ENCODE measurements at places on chromosomes 2 and 18. TPM values are rescaled to one million over a fixed set of nuclear protein-coding genes. Genes with fewer than 3 reads are reported as not detected.

Gene GKN2
- total RNA-seq: not detected

Gene NYAP2
- total RNA-seq: not detected

DNA sequence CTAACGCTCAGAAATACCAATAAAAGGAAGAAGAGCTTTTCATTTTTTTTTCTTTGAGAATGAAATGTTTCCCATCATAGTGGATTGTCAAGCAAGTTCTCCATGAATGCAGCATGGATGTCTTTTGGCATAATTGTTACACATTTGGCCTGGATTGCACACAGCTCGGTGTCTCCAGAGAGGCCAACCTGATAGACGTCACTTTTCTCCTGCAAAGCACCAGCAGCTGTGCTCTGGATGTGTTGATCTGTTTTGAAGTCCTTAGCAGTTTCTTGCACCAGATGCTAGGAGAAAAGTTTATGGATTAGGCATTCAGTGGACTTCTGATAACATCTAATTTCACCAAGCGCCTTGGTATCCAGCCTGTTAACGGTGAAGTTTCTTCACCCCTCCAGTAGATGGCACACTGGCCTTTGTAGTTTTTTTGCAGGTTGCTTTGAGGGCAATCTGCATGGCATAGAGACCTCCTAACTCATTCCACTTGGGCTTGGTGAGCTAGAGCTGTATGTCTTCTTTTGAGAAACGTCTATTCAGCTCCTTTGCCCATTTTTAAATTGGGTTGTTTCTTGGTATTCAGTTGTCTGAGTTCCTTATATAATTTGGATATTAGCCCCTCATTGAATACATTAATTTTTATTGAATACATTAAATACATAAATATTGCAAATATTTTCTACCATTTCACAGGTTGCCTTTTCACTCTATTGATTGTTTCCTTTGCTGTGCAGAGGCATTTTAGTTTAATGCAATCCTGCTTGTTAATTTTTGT, 59.7 kb downstream of the PTH2R start:
- DNase-seq: no peak

GRCh38 chr18:8800445-8800844, 95.1 kb downstream of the MTCL1 start:
- no peak for DNase-seq

DNA sequence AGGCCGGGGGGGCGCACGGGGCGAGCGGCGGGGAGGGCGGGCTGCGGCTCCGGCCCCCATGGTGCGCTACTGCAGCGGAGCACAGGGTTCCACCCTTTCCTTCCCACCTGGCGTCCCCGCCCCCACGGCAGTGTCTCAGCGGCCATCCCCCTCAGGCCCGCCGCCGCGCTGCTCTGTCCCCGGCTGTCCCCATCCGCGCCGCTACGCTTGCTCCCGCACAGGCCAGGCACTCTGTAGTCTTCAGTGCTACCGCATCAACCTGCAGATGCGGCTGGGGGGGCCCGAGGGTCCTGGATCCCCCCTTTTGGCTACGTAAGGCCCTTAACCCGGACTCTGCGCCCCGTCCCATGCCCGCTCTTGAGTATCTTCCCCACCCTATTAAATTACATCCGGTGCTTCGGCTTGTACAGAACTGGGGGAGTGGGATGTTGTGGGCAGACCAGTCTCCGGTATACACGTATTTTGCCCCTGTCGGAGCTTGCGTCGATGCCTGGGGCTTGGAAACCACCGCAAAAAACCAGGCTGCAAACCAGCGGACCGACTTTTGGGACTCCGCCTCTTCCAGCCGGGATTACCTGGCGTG, 598 bp upstream of the WBP1 start:
- peak; percentile 86 for DNase-seq

DNA sequence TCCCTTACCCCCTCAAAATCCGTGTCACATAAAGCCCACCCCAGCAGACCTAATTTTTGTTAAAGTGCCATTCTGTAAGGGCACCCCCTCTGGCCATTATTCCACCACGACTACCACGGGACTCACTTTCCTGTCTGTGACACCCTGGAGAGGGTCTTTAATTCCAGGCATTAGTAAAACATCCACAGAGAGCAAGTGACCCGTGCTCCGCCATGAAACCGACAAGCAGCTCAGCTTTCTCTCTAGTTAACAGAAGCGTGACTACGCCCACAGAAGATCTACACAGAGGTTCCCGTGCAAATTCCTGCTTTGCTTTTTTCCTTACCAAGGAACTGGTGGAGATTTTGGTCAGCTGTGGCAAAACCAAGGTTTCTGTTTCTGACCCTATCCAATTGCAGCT, 4.4 kb downstream of the SIGLEC15 start:
- no peak for DNase-seq

DNA sequence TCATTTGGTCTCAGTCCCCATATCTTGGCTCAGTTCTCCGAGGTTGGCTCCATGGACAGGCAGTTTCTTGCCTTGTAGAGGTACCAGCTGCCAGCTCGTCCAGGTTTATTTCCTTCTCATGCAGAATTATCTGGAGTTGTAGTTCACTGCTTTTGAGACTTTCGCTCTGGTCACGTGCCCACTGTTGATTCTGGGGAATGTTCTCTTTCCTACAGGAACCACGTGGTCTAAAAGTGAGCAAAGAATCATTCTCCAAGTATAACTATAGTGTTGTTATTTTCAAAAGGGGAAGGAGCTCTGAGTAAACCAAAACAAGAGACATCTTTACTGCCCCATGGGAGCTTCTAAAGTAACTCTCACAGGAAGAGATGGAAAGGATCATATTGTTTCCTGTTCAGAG, 41.2 kb upstream of the RAB27B start:
- no peak for DNase-seq

- DNase-seq: no peak
Observed at GRCh38 chr2:99818842-99819241, 323.5 kb downstream of the AFF3 start.

GRCh38 chr2:36172824-36173223, 182.8 kb upstream of the CRIM1 start:
- DNase-seq: no peak

GRCh38 chr2:76895469-76895868, 626.7 kb downstream of the LRRTM4 start:
- no peak for DNase-seq

Gene ALPI
- total RNA-seq: not detected

Gene STPG4
- total RNA-seq: 1.0 TPM

DNA sequence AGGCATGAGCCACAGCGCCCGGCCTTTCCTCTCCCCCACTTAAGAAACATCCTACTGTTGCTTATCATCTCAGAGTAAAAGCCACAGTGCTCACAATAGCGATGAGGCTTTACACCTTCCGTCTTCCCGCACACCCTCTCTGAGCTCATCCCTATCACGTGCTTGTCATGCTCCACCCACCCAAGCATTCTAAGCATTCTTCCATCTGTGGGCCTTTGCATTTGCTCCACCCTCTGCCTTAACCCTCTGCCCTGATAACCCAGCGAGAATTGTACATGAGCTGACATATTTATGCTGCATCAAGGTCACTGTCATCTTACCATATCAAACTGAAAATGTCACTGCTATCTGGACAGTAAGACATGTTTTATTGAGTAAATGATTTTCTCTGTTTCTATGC, 22.6 kb downstream of the FOXI3 start:
- no peak for DNase-seq

Gene TEX44
- not detected for total RNA-seq

Gene KIF5C
- total RNA-seq: 2.6 TPM

- DNase-seq: no peak
Observed at GRCh38 chr2:47664817-47665216, 118.1 kb upstream of the MSH6 start.

DNA sequence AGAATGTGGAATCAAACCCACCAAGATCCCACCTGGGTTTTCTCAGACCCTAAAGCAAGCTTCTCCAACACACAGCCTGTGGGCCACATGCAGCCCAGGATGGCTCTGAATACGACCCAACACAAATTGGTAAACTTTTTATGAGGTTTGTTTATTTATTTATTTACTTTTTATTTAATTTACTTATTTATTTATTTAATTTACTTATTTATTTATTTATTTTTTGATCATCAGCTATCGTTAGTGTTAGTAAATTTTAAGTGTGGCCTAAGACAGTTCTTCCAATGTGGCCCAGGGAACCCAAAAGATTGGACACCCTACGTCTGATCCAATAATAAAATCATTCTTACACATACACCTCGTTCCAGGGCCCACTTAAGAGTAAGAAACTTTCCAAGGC, 1451.1 kb downstream of the LRP1B start:
- no peak for DNase-seq

DNA sequence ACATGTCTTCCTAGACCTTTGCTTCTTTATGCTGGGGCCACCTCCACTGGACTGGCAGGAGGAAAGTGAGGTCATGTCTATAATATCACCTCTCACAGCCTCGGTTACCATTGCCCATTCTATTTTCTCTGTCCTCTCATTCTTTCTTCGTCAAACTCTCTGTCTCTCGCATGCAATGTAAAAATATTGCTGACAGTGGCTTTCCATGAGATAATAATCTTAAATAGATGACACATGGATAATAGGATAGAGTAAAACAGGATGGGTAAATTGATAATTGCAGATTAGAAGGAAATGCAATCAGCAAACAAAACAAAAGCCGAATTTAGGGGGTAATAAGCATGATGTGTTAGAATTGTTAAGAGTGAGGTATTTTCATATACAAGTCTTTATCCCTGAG, 215.7 kb upstream of the PARD3B start:
- DNase-seq: no peak

DNA sequence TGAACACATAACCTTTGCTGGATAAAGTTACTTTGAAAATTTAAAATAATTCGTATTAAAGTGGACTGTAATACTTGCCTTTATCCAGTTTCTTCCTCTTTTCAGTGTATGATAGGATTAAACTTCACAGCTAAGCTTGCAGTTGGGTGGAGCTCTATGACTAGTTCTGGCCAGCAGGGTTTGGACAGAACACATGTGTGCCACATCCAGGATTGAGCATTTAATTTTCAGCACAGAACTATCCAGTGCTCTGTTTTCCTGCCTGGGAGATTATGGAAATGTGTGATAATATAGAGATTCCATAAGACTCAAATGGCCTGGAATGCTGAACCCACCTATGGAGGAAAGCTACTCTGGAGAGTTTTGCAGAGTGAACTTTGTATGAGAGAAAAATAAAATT, 200.2 kb downstream of the OSR1 start:
- no peak for DNase-seq

Gene RBBP8
- 29.3 TPM for total RNA-seq

Gene RPIA
- 34.9 TPM for total RNA-seq

Gene IL1R2
- total RNA-seq: not detected

GRCh38 chr2:234092344-234092743, 41.8 kb downstream of the SPP2 start:
- DNase-seq: no peak

Gene ARHGAP15
- total RNA-seq: 112 TPM

DNA sequence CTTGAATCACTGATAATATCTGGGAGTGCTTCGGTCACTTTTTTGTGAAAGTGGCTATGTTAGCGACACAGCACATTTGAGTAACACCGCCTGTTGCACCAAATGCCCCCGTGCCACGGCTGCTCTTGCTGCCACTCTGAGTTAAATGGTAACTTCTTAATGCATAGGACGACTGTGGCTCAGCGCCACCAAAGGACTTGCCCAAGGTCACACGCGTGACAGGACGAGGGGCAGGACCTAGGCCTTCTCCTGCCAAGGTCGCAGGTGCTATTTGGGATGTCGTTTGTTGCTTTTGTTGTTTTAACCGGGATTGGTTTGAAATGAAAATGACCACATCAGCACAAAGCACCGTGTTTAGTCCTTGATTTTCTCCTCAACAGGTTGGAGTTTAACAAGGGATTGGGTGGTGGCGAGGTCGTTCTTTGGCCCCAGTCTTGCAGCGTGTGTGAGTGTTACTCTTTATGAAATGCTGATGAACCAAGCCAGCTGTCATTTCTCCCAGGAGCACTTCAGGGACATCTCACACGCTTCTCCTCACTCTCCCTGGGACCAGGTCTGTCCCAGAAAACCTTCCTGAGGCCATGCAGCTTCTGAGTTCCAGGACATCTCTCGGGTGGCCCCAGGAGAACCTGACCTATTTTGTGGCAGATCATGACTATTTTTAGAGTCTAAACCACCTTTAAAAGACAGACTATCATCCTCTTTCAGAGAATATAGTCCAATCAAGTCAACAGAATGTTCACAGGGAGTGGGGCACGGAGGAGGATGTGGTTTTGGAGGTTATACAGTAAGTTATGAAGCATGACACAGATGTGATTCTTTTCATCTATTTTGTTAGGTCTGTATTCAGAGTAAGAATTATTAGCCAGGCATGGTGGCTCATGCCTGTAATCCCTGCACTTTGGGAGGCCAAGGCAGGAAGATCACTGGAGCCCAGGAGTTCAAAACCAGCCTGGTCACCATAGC, 49.9 kb downstream of the MTCL1 start:
- DNase-seq: no peak

All from activated B cell treated with CpG ODN at 0.5 μM for 24 hours (primary cell).